ENCODE measurements at places on chromosomes 2 and 18. TPM values are rescaled to one million over a fixed set of nuclear protein-coding genes. Genes with fewer than 3 reads are reported as not detected.
A peak's percentile ranks its signal among the peaks of the same experiment; 100 is the strongest.

DNA sequence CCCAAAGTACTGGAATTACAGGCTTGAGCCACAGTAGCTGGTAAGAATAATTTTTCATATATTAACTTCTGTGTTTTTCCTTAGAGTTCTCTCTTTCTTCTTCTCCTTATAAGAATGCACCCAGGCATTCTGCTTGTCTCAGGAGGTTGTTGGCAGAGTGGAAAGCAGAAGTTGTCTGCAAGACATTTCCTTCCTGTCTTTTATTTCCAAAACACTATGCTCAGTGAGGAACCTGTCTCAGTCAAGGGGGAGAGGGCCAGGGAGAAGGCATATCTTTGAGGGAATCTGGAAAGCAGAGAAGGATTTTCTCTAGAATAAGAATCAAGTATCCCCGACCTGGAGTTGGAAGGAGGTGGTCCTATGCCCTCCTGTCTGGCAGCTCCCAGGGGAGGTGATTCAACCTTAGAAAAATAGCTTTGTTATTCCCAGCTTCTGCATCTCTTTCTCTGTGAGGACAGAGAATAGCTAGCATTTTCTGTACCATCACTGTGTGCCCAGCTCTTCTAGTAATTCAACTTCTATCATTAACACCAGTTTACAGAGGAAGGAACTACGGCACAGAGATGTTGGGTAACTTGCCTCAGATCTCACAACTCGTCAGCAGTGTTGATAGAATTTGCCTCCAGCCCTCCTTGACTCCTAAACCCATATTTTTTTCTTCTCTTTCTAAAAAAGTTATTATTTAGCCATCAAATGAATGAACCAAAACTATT lies 3.8 kb upstream of the LPIN2 start:
- no peaks in the 10 kb centered on the region for H3K27me3 ChIP-seq
- H3K36me3 ChIP-seq, result no peaks in the 10 kb centered on the region
- no peak overlapping the region for H3K27ac ChIP-seq
- DNase-seq, result no peak
- no peak overlapping the region for H3K4me3 ChIP-seq

GRCh38 chr2:167785606-167786216 lies 461.7 kb downstream of the STK39 start:
- H3K27ac ChIP-seq, result no peak overlapping the region
- no peaks in the 10 kb centered on the region for H3K27me3 ChIP-seq
- peak; percentile 57 for DNase-seq
- H3K4me3 ChIP-seq, result no peak overlapping the region
- H3K4me1 ChIP-seq, result no peaks in the 10 kb centered on the region
- no peaks in the 10 kb centered on the region for H3K36me3 ChIP-seq

- no peaks in the 10 kb centered on the region for H3K36me3 ChIP-seq
- no peaks in the 10 kb centered on the region for H3K4me1 ChIP-seq
- DNase-seq, result no peak
- H3K27ac ChIP-seq, result no peak overlapping the region
Observed at GRCh38 chr2:584863-585823, 92.1 kb downstream of the TMEM18 start.

GRCh38 chr18:34033968-34034367 lies 190.7 kb downstream of the NOL4 start:
- DNase-seq, result no peak
- H3K27me3 ChIP-seq, result no peaks in the 10 kb centered on the region
- H3K27ac ChIP-seq, result no peak overlapping the region
- H3K36me3 ChIP-seq, result no peaks in the 10 kb centered on the region
- H3K4me1 ChIP-seq, result no peaks in the 10 kb centered on the region

The TFPI gene
- 111 TPM for total RNA-seq

The GREB1 gene
- total RNA-seq, result 0.51 TPM

The NUP35 gene
- total RNA-seq, result 8.9 TPM

The UGT1A5 gene
- total RNA-seq, result not detected

Data from fibroblast of lung (primary cell).